Midbrain (tissue), 1 donor: ENCODE measurements at places on chromosomes 3 and 15.
A peak's percentile ranks its signal among the peaks of the same experiment; 100 is the strongest.

DNA sequence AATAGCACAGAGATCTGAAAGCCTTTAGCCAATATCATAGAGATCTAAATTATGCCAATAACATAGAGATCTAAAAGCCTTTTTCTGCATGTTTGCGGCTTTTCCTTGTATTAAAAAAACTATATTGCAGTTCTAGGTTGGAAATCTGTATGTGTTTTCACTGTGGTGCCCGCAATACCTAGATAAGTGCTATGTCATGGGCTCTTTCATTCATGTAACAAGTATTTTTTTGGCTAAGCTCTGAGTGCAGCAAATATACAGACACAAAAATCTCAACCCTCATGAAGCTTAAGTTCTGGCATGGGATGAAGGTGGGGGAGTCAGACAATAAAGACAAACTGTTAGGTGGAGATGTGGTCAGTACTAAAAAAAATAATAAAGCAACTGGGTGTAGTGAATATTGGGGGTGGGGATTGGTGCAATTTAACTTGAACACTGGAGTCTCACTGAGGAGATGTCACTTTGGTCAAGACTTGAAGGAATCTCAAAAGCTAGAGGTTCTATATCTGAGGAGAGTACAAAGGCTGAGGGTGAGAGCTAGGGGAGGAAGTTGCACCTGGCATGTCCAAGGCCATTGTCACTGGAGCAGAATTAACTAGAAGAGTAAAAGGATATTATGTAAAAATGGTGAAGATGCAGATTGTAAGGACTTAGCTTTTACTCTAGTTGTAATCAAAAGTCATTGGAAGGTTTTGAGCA, 973 bp downstream of the BUB1B start:
- DNase-seq = no peak

DNA sequence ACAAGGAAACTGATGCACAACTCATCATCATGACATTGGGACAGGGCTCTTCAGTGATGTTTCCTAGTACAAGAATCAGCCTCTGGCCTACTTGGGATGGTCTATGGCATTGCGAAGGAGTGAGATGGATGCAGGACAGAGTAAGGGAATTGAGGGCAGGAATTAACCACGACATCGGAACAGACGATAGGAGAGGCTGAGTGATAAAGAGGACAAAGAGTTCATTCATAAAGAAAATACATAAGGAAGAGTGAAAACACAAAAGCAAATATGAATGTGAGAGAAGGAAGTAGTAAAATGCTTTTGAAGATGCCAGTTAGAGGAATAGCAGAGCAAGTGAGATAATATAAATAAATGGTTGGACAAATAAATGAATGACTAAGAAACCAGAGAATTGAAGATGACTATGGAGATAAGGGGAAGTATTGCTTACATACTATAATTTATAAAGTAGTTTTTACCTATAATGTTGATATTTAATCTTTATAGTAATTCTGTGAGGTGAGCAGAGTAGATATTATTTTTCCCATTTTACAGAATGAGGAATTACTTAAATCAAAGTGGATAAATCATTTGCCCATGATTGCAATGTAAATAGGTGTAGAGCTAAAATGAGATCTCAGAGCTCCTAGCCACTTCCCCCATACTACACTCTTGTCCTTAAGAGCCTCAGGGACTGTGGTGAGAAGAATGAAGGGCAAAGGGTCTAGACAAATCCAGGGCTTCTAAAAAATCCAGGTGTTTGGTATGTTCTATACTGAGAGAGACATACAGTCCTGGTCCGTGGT, 203.3 kb downstream of the DTWD1 start:
- no peak for DNase-seq

- no peak for DNase-seq
Observed at GRCh38 chr3:30984855-30985749, 90.6 kb upstream of the GADL1 start.

- peak; percentile 87 for DNase-seq
Observed at GRCh38 chr3:11282250-11283138, 10.3 kb downstream of the ATG7 start.

- DNase-seq = no peak
Observed at GRCh38 chr3:171230865-171231264, 204.3 kb upstream of the SLC2A2 start.

GRCh38 chr3:134487406-134487805, 1.5 kb downstream of the CEP63 start:
- no peak for DNase-seq

DNA sequence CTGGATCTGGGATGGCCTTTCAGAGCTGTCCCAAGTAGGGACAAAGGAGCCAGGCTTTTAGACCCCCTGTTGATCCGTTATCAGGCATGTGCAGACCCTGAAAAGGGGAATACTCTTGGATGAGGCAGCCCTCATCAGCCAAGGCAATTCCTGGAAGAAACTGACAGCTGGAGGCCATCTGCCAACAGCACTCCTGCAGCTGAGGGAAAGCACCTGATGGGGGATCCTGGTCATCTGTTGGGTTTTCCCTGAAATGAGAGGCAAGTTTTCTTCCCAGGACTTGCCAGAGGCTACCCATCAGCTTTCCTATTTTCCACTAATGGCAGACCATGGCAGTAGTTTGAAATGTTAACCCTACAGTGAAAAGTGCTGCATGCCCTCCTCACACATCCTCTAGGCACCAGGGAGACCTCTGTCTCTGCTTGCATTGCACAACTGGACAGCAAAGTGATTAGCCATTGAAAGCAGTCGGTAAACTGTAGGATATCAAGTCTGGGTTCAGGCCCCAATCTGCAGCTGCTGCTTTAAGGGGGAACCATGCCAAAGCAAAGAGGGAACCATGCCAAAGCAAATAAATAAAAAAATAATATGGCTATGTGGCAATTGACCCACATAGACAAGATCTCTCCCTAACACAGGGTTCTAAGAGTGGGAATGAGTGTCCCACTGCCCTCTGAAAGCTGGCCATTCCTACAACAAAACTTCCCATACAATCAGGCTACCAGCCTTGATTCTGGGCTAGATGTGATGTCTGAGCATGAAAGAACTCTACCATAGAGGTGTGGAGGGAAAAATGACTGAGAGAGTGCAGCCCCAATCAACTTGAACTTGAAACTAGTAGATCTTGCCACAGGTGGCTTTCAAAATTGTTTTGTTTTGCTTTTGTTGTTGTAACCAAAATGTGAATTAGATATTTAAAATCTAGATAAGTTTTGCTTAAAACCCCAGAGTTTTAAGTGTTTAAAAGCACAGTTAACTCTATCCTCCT, 232.0 kb upstream of the STT3B start:
- no peak for DNase-seq

- no peak for DNase-seq
Observed at GRCh38 chr3:10973046-10973595, 19.4 kb upstream of the SLC6A1 start.

GRCh38 chr15:42576776-42577175, 1.4 kb downstream of the STARD9 start:
- no peak for DNase-seq

- DNase-seq = no peak
Observed at GRCh38 chr3:10322352-10322710, 1.4 kb upstream of the SEC13 start.

DNA sequence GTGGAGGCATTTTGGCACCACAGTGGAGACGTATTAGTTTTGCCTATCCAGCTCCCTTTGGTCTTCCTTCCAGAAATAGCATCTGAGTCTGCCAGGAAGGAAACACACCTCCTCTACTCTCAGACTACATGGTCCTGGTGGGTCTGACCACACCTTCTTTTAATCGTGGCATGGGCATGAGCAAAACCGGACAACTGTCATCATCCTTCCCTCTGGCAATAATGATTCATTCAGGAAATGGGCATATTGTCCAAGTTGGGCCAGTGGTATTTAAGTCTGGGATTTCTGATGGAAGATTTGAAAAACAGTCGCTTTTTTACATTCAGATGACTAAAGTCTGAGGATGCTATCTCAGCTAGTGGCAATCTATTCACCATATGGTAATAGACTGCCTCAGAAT, 601.0 kb upstream of the ADAMTS9 start:
- DNase-seq = no peak

DNA sequence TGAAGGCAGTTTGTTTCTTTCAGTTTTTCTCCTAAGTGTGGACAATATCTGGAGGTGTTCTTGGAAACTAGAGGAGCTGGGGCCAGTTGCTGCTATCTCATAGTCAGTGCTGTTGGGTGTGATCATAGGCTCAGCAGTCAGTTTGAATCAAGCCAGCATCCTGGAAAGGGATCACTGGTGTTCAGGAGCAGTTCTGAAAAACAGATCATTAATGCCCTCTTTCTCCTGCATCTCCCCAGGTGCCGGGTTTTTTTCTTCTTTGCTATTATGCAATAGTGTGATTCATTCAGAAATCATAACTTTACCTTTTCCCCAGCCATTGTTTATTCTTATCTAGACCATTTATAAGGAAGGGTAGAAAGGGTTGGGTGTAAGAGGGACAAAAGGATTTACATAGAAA, 24.0 kb downstream of the LNP1 start:
- DNase-seq = no peak

DNA sequence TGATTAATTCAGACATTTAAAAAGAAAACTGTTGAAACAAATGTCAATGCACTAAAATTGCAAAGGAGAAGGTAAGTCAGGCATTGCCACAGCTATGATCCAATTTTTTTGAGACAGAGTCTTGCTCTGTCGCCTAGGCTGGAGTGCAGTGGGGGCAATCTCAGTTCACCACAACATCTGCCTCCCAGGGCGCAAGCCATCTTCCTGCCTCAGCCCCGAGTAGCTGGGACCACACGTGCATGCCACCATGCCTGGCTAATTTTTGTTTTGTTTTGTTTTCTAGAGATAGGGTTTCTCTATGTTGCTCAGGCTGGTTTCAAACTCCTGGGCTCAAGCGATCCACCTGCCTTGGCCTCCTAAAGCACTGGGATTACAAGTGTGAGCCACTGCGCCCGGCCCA, 117.6 kb downstream of the FMN1 start:
- no peak for DNase-seq

DNA sequence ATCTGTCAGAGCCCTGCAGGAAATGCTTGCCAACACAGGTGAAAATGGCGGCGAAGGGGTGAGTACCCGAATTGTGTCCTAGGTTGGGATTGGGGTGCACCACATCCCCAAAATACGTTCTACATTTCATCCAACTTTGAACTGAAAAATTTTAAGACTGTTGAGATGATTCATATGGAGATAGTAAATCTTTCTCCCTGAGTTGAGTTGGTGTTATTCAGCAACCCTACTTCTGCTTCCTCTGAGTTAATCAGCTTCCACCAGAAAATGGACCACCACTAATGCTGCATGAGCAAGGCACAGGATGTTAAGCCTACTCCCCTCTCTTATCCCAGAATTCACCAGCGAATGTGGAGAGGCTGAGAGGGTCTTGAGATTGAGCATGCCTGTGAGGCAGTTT, 192.9 kb downstream of the RYR3 start:
- no peak for DNase-seq

DNA sequence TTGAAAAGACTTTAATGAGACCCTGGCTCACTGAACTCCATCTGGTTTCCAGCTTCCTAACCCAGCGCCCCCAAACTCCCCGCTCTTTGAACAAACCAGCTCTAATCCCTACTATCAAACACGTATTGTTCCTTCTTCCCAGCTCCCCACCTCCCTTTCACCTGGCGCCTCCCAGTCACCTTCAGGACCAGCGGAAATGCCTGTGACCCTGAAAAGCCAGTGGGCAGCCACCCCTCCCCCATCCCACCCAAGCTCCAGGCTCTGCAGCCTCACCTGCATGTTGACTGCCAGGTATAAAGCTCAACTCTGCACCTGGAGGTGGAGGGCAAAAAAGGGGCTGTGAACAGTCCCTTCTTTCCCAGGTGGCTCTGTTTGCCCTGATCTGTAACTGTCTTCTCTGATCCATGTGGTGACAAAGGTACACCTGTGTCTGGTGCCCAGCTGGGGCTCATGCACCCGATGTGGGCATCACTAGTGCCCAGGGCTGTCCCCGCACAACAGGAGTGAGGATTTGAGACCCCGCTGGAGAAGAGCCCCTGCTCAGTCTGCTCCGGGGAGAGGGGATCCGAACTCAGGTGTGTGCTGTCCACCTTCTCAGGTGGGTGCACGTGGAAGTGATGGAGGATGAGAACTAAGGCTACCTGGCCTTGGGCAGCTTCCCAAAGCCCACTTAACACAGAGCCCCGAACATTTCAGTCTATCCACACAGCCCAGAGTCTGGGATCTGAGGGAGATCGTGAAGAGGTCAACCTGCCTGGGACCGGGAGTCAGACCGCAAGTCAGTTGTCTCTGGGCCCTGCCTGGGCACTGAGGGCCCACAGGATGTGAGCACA, 128.9 kb downstream of the NSMCE3 start:
- no peak for DNase-seq

DNA sequence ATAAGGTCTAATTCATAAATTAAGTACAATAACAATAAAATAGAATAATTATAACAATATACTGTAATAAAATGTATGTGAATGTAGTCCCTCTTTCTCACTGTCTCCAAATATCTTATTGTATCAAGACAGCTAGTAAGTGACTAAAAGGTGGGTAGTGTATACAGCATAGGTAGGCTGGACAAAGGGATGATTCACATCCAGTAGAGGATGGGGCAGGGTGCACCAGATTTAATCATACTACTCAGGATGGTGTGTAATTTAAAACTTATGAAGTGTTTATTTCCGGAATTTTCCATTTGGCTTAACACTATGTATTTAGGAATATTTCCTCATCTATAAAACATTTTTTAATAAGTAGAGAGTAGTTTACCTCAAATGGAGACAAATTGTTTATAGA, 876.1 kb upstream of the CADM2 start:
- DNase-seq = no peak

GRCh38 chr3:12759097-12759679, at the start of gene TMEM40:
TMEM40 (minus strand) TSS chr3:12759259; CDS start chr3:12749832, 9,427 bp downstream.
- DNase-seq = no peak
